Fibroblast of the conjunctiva (primary cell): ENCODE measurements at places on chromosomes 11 and 22.

GRCh38 chr11:75425422-75425821 lies 7.6 kb downstream of the KLHL35 start:
- DNase-seq = no peak

GRCh38 chr11:37511425-37511933 lies 913.4 kb upstream of the RAG2 start:
- peak; percentile 45 for DNase-seq

DNA sequence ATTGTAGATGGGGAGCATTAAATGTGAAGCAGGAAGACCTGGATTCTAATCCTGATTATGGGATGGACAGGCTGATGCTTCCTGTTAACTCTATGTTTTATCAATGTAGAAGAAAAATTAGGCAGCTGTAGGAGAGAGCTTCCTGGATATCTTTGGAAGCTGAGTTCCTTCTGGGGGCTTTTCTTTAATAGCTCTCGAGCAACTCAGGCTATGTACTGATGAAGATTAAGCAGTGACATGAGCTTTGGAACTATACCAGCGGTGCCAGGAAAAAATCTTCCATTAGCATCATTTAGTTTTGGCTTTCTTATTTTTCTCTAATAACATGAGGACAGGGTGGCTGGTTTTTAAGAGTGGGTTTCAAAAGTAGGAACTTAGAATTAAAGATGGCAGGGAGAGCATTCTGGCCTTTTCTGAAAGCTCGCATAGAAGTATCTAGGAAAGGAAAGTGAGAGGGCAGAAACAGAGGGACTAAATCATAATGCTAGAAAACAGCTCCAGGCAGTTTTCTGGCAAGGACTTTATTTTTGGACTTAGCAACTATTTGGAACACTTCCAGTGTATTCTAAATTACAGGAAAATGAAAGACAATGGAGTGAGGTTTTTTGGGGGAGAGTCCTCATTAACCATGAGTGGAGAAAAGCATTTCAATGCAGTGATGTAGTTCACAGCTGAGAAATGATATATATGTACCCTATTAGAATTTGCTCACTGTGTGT lies 69.2 kb upstream of the RRM1 start:
- peak; percentile 50 for DNase-seq

- DNase-seq = peak; percentile 3
These were observed 213.4 kb upstream of the SYN3 start for GRCh38 chr22:33271390-33272161.

- DNase-seq = no peak
These were observed 7.5 kb downstream of the SERPIND1 start for GRCh38 chr22:20781272-20781990.

DNA sequence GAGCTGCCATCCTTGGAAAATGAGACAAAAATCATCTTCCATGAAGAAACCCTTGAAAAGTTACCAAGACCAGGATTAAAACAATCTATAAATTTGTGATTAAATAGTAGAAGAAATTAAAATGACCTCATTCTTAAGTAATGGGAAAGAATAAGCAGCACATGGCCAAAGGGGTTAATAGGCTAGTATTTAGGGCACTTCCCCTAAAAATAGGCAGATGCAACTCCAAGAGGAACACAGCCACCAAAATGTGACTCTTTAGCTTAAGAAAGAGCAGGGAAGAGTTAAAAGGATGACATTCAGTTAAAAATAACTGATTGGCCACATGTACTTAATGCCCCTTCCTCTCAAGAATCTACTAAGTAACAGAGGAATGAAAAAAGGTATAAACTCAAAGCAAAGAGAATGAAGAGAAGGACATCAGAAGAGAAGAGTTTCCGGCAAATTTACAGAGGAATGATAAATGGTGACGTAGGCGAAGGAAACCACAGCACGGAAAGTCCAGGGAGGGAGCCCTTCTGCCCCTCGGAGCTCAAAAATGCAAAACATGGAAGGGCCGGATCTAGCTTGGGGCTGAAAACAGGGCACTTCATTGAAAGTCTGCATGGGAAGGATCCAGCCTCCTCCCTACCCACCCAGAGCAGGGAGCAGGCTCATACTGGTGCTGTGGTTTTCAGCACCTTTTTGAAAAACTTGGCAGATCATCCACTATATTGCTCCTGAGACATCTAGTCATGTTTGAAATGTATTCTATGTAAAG lies 17.8 kb downstream of the SCUBE2 start:
- no peak for DNase-seq

- DNase-seq = peak; percentile 14
These were observed 31.7 kb downstream of the FAM181B start for GRCh38 chr11:82701847-82702520.

GRCh38 chr22:23079240-23079768 lies 9.0 kb downstream of the GNAZ start:
- DNase-seq = no peak

- no peak for DNase-seq
These were observed 86.1 kb downstream of the ADAMTS15 start for GRCh38 chr11:130534551-130534950.

- DNase-seq = no peak
These were observed 11.4 kb downstream of the KCNJ5 start for GRCh38 chr11:128902515-128903066.

DNA sequence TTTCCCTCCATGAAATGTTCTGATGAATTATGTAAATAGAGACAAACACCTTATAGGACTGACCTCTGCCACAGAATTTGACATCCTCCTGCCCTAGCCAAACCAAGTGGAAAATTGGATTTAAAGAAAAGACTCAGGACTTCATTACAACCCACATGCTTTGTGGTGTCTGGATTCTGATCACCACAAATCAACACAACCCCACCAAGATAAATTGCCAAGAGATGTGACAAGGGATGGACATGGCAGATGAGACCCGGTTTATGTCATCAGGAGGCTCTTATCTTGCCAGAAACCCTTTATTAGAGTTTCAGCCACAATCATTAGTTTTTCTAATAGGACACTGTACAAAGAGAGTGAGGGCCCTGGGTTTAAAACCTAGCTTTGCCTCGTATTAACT lies 57.9 kb upstream of the SLC6A5 start:
- DNase-seq = no peak

DNA sequence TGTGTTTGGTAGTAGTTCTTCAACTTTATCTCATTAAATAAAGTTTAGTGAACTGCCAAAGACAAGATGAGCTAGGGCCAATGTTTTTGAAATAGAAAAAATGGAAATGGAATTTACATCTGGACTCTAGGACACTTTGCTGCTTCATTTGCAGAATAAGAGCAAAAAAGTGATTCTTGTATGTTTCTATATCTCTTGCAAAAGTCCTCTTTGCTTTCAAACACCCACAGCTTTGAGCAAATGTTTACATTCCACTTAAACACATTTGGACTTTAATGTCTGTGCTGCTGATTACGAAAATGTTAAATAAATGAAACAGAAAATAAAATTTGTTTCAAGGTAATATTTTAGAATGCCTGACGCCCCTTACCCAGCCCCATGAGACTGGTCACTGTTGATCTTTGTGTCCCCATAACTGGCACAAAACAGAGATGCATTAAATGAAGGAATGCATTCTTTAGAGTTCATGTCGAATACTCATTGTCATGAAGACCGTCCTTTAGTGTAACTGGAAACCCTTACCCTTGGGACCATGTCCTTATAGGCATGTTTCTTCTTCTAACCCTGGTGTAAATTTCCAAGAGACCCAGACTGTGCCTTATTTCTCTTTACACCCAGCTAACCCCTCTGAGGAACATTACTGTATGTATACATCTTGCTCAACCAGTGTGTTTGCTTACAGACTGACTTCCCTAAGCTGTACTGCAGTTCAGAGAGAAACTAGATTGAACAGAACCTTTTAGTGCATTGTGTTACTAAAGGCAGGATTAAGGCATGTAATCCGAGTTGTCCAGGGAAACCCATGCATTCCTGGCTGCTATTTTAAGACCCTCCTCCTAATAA lies 199.7 kb downstream of the NAV2 start:
- no peak for DNase-seq

DNA sequence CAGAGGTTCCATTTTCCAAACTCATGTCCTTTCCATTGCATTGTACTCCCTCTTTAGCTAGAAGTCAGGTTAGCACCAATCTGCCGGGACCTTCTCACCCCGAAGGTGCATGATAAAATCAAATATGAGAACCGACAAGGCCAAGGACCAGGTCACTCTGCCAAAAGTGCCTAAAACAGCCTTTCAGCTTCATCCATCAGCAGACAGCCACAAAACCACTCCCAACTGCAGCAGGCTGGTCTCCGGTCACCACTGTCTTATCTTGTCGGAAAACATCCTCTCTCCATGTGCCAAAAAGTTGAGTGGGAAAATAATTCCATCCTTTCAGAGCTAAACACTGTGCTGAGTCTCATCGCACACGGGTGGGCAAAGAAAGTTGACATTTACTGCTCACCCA lies 1.4 kb downstream of the PI4KA start:
- DNase-seq = no peak

- DNase-seq = no peak
These were observed 1310.1 kb upstream of the RAG2 start for GRCh38 chr11:37908219-37908548.

GRCh38 chr11:61415381-61415780 lies 14.4 kb downstream of the CPSF7 start:
- no peak for DNase-seq

- DNase-seq = no peak
These were observed 15.3 kb downstream of the TAB1 start for GRCh38 chr22:39414886-39415285.

GRCh38 chr11:60766547-60766946 lies 9.9 kb downstream of the MS4A15 start:
- DNase-seq = no peak

GRCh38 chr11:57406337-57406904 lies 16.0 kb upstream of the PRG2 start:
- DNase-seq = no peak

DNA sequence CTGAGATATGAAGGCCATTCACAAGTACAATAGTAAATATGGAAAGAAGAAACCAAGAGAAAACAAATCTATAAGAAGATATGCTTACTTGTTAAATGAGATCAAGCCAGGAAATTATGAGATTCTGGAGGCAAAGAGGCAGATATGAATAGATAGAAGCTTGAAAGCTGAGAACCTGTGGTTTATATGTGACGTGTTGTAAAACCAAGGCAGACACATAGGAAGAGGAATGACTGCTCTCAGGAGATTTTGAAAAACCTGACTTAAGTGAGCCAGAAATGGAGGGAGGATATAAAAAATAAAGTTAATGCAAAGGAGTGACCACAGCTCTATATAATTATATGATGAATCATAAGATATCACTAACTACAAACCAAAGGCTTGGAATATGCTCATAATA lies 1160.5 kb upstream of the CNTN5 start:
- DNase-seq = no peak

DNA sequence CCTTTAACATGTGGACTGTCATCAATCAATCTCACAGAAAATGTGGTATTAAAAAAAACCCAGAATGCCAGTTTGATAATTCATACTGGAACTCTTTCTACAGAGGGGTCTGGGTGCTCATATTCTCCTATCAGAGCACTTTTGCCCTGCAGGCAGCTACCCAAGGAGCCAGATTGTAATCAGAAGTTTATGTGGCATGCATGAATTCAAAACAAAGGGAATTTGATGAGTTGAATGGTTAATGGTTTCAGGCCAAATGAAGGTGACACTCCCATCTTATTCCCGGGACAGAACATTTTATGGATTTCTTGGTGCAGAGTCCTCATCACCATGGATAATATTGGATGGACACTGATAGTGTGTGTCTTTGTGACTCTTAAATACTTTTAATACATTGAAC lies 38.4 kb upstream of the CLPB start:
- no peak for DNase-seq

DNA sequence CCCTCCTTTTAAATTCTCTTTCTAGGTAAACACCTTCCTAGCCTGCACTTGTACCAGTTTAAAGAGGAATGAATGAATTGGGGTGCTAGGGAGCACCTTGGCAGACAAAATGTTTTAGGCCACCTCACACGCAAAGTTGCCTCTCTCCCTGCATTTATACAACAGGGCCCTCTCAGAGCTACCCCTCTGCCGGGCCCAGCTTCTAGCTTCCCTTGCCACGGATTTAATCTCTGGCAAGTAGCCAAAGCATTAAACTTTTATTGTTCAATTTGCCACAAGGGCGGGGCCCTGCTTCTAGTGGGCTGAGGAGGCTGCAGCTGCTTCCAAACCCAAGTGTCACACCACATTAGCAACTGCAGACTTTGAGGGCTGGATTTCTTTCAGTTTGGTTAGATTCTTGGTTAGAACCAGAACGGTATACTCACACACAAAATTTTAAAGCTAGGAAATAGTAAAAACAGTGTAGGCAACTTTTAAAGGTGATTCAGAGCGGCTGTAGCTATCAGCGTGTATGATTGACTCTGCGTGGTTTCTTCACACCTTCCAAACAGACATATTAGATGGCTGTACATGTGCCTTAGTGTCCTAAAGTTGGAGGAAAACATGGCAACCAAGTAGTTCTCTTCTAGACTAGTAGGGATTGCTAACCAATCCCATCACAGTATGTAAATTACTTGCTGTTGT lies 6.5 kb downstream of the KREMEN1 start:
- DNase-seq = no peak

GRCh38 chr11:67628710-67629385 lies 889 bp downstream of the NUDT8 start:
- DNase-seq = no peak

DNA sequence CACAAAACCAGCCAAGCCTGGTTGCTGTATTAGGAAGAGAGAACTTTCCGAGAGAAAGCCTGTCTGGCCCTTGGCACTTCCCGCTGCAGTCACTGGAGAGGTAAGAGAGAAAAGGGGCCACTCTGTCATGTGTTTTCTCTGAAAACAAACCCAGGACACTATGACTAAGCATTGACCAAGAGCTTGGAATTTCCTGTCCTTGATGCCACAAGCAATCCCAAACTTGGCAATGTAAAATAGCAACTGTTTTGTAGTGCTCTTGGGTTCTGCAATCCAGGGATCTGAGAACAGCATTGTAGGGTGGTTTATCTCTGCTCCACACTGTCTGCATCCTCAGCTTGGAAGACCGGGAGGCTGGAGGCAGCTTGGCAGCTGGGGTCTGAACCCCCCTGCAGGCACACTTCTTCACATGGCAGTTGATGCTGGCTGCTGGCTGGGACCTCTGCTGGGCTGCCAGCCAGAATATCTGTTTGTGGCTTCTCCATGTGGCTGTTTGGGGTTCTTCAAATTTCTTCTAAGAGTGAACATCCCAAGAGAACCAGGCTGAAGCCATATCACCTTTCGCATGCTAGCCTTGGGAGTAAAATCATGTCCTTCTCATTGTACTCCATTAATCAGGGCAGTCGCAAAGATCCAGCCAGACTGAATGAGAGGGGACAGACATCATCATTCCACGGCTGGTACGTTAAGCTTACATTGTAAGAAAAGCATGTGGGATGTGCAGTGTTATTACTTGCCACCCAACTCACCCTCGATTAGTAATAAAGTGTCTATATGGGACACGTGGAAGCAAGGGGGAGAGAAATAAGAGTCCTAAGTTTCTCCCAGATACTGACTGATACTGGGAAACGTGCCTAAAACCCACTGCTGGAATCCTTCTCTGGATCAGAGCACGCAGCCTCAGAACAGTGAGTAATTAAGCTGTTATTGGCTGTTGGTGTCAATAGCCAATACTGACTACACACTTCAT lies 537.4 kb upstream of the B3GAT1 start:
- DNase-seq = peak; percentile 8

DNA sequence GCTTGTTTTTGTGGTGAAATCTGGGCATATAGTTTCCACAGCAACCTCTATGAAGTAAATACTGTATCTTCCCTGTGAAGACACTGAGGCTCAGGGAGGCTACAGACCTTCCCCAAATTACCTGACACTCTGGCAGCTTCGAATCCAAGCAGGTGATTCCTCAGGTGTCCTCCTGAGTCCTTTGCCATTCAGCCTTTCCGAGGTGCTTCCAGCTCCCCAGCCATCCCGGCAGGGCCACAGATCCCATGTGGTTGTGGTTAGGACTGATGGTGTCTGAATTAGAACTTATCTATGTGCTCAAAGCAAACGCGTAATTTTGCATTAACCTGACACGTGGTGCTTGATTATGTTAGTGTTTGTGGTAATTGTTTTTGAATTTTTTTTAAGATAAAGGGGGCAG lies 785.6 kb downstream of the BRD1 start:
- DNase-seq = no peak
